ENCODE measurements at places on chromosomes 13 and 19.

DNA sequence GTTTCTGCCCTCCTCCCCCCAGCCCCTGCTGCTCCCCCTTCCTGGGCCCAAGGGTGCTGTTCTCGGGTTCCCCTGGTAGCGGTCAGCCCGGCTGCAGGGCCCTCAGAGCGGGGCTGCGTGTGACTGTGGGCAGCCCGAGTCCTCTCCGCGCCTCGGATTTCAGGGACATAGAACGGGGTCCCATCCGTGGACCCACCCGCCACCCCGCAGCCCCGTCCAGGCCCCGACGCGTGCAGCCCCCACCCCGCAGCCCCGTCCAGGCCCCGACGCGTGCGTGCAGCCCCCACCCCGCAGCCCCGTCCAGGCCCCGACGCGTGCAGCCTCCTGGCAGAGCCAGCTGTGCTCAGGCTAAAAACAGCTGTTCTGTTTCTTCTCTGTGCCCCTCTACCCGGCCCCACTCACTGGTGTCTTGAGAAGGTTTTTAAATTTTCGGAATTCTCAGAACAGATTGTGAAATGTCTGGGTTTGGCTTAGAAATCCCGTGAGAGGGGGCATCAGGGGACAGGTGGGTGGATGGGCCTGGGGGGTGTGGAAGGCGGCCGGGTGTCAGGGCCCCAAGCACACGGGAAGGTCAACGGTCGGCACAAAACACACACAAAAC, 5.5 kb upstream of the PRTN3 start:
- DNase-seq = no peak

DNA sequence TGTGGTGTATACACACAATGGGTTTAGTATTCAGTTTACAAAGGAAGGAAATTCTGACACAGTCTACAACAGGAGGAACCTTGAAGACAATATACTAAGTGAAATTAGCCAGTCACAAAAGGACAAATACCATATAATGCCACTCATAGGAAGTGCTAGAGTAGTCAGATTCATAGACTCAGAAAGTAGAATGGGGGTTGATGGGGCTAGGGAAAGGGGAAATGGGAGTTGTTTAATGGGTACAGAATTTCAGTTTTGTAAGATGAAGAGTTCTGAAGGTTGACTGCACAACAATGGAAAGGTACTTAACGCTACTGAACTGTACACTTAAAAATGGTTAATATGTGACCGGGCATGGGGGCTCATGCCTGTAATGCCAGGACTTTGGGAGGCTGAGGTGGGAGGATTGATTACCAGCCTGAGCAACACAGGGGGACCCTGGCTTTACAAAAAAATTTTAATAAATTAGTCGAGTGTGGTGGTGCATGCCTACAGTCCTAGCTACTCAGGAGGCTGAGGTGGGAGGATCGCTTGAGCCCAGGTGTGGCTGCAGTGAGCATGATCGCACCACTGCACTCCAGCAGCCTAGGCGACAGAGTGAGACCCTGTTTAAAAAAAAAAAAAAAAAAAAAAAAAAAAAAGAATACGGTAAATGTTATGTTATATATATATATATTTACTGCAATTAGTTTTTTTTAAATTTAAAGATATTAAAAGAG, 45.0 kb downstream of the SLC15A1 start:
- DNase-seq = no peak

DNA sequence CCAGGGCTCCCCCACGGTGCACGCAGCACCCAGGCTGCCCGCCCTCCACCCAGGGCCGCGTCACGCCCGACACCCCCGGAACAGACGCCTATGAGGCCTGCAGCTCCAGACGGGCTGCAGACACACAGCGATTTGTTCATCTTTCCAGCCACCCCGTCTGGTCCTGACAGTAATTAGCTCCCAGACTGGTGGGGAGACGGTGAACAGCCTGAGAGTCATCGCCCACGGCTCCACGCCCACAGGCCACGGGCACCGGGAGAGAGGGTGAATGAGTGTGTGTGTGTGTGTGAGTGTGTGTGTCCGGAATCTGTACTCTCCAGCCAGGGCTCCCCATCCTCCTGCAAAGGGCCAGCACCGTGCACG, 18.1 kb downstream of the GADD45B start:
- no peak for DNase-seq

GRCh38 chr19:38394488-38394887, 6.0 kb downstream of the SPRED3 start:
- DNase-seq = no peak

GRCh38 chr13:46380242-46380641, 6.8 kb downstream of the RUBCNL start:
- DNase-seq = no peak

DNA sequence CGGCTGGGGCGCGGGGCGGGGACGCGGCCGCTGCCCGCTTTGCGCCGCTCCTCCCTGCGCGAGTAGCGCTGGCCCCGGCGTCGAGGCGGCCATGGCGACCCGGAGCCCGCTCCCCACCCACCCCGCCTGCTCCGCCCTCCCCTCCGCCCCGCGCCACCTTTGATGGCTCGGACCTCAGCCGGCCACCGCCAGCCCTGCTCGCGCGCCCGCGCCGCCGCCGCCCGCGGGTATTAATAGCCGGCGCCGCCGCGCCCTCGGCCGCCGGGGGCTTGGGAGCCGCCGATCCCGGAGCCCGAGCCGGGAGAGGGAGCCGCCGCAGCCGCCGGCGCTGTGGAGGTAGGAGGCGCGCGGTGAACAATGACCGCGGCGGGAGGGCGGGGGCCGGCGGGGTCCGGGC, 261 bp downstream of the FARP1 start:
- no peak for DNase-seq

DNA sequence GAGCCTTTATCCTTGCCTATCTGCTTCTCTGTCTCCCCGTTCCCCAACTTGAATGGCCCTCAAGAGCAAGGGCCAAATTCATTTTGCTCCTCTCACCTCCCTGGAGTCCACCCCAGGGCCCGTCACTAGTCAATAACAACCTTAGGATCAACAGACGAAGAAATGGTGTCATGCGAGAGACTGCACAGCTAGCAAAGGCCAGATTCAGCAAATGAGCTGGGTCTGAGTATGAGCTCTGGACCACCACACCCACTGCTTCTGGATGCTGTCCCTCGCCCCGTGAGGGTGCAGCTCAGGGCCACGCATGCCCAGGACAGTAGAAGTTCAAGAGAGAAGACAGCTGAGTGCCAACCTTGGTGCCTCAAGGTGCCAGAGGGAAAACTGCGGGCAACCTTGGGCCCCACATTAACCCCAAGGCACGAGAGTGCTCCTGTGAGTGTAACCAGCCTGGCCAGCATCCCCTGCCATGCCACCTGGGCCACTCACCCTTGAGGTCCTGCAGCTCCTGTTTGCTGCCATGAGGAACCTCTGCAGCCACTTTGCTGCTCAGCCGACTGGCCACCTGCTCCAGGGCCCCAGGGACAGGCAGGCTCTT, 11.8 kb upstream of the AKAP8L start:
- no peak for DNase-seq

DNA sequence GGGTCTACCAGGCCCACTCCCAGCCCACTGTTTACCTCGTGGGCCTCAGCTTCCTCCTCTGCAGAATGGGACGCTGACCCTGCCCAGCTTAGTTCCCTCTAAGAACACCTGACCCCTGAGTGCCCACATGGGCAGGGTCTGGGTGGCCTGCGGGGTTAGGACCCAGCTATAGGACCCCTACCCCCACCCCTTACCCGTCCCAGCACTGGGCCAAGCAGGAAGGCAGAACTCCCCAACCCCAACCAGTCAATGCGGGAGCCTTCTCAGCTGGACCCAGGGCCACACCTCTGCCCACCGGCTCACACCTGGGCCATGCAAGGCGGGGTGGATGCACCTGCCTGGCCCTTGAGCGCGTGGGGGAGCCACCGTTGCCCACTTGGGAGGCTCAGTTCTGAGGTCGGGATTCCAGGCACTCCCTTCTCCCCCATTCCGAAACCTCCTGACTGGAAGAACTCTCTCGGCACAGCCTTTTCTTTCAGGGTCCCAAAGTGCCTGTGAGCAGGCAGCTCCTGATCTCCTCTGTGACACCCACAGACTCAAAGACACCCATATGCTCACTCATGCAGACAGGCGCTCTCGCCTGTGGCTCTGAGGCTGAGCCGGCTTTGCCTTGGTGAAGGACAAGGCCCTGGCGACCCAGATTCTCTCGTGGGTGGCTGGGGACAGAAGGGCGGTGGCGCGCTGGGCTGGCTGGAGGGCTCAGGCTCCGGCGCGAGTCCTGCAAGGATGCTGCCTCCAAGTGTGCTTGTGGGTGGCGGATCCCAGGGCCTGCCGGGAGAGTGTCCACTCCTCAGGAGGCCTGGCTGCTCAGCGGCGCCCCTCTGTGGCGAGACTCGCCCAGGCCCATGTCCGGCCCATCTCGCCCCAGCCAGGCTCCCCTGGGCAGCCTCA, 27.9 kb upstream of the PARP4 start:
- DNase-seq = no peak

DNA sequence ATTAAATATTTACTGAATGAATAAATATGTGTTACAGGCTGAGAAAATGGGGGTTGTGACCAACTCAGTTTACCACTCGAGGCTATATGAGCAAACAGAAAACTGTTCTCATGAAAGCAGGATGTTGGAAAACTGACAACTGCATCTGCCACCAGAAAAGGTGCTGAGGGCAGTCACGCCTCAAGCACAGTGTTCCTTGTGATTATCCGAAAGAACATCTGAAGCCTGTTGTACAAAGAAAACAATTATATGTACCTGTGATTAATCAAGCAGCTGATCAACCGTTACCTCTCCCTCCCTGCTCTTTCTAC, 6.2 kb upstream of the KLK13 start:
- DNase-seq = no peak

- DNase-seq = no peak
Measured at GRCh38 chr13:24618011-24618955, 61.9 kb upstream of the ATP12A start.

DNA sequence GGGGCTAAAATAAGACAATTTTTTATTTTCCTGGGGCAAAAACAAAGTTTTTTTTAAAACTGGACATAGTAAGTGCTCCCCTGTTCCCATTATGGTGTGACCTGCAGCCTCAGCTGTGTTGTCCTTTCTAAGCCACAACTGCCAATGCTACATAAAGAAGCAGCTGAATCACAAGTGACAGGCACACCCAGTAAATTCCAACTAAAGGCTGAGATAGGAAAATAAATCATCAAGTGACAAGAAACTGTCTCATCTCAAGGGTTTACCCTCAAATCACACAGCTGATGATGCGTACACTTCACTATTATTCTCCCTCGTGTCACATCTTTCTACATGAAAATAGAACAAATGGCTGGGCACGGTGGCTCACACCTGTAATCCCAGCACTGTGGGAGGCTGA, 28.7 kb downstream of the STK24 start:
- DNase-seq = no peak

DNA sequence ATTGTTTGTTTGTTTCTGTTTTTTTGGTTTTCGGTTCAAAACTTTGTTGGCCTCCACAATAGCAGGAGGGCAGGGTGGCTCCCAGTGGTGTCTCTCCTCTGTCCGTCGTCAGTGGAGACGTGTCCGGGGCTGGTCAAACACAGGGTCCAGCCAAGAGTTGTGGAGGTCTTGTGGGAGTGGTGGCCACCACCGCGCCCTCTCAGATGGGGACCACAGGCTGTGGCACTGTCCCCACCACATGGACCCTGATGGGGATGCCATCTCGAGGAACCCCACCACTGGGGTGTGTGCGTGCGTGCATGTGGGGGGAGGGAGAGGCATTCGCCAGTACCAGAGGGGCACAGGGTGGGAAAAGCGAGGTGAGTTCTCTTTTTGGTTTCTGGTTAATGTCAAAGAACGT, 13.8 kb downstream of the ZNF574 start:
- no peak for DNase-seq

GRCh38 chr13:30737511-30738337, 2.4 kb downstream of the ALOX5AP start:
- no peak for DNase-seq

DNA sequence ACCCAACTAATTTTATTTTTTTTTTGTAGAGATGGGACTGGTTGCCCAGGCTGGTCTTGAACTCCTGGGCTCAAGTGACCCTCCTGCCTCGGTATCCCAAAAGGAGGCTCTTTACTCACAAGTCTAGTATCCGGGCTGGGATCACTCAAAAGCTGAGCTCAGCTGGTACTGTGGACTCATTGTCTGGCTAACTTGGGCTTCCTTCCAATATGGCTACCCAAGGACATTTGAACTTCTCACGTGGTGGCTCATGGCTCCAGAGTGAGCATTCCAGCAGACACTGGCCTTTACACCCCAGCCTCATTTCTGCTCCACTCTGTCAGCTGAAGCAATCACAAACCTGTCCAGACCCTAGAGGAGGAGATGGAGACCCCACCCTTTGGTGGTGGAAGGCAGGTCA, 28.9 kb downstream of the HPN start:
- no peak for DNase-seq

DNA sequence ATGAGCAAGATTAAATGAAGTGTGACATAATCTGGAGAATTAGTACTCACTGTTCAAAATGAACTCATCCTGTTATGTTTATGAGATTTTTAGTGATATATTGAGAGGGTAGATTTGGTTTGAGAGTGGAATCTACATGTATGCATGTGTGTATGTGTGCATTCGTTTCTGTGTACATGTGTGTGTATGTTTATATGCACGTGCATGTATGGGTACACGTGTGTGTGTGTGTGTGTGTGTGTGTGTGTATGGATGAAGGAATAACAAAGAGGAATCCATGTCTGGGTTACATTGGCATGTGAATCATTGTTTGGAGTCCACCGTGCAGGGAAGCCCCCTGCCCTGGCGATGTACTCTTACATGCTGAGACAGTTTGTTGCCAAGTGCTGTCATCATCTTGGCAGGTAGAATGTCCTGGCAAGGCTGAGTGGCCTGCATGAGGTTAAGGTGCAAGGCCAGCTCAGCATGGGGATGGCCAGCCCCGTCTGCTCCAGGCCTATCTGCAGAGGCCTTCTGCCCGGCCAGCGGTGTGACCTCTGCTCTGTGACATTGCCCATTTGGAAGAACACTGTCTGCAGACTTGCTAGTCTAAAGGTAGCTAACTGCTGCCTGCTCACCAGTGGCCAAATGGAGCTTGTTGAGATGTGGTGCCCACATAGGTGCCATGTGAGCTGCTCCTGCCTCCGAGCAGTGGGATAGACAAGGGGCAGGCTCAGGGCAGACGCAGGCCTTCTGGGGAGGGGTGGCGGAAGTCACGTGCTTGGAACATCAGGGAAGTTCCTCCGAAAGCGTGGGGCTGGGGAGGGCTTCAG, 222.3 kb downstream of the TEX29 start:
- no peak for DNase-seq

- DNase-seq = no peak
Measured at GRCh38 chr19:336067-336614, 8.5 kb downstream of the MIER2 start.

DNA sequence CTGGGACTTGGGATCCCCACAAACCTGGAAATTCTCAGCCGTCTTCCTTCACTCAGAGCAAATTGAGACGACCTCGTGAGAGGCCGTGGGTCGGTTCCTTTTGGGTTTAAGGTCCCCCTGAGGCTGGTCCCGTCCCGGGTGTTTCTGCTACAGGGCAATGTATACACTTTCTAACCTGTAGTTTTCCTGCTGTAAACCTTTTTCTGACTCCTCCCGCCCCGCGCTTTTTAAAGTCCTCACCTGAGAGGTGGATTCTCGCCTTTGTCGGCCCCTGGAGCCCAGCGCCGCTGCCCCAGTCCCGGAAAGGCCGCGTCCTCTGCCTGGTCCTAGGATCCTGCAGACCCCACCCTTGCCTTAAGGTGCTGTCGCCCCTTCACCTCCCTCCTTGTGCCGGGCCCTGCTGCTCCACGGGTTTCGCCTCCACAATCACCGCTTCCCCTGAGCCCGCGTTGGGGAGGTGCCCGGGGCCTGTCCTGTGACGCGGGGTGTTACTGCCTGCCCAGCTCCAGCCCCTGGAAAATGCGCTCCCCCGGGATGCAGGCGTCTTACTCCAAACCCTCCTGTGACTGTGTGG, 391 bp downstream of the ZNF761 start:
- no peak for DNase-seq

GRCh38 chr13:80870186-80870585, 529.3 kb upstream of the SPRY2 start:
- DNase-seq = no peak

- no peak for DNase-seq
Measured at GRCh38 chr13:30429235-30429634, 6.9 kb downstream of the UBE2L5 start.

Data from NCI-H1417 treated with DMSO at 0.1 percent for 48 hours (cell line).